Keratinocyte (primary cell): ENCODE measurements at places on chromosomes 1 and 21. TPM values are rescaled to one million over a fixed set of nuclear protein-coding genes. Genes with fewer than 3 reads are reported as not detected.

Gene SYT6
- not detected in 3 replicates for polyA plus RNA-seq

DNA sequence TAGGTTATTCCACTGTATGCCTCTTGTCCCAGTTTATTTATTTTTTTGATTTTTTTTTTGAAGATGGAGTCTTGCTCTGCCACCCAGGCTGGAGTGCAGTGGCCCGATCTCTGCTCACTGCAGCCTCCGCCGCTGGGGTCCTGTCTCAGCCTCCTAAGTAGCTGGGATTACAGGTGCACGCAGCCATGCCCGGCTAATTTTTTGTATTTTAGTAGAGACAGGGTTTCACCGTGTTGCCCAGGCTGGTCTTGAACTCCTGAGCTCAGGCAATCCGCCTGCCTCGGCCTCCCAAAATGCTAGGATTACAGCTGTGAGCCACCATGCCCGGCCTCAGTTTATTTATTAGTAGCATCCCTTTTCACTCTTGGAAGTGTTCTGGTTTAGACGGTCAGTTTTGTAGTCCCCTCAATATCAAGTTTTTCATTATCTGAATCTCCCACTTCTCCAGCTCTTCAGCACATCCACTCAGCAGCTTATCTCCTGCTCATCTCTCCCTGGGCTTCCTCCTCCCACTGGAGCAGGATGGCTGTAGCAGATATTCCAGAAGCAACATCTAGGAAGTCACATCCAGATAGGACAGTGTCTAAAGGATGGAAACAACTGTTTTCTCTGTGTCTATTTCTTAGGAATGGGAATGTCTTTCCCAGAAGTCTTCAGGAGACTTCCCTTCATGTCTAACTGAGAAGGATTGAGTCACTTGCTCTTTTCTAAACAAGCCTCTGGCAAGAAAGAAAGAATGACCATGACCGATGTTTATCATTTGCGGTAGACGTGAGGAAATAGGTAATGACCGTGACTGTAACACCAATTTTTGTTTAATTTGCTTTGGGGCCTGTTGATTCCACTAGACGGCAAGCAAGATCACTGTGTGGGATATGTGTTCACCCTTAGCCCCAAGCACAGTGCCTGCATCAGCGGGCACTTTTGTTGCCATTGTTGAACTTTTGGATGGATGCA is 14.4 kb downstream of the CCDC190 start:
- no peak for DNase-seq

Gene PGM1
- polyA plus RNA-seq, result 34.0 to 38.9 TPM (median 36.3 TPM) in 3 replicates

DNA sequence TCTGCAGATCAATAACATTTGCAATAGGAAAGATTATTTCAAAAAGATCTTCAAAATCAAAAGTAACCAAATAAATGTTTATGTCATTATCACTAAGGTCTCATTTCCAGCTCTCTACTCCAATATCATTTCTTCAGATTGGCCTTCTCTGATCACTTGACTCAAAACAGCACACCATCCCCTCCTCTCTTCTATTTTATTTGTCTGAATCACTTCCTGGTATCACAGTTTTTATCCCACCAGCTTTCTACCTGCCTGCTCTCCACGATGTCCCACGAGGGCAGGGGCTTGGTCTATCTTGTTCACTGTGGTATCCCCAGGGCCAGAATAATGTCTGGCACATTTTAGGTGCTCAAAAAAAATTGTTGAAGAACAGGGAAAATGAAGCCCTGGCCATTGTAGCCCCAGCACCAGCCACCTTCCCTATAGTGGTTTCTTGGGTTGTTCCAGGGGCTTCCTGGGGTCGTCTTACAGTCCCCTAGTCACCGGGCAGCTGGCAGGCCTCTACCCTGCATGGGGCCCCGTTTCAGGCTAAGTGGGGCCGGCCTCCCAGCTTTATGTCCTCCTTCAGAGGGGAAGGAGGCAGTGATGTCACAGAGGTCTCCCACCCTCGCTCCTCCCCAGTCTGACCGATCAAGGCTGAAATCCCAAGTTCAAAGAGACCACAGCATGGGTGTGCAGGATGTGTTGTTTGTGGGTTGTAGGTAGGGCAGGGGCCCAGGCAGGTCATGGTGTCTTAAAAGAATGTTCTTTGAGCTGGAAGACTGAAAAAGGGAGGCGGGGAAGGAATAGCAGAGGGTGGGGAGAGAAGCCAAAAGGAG is 3.5 kb upstream of the PADI1 start:
- DNase-seq, result no peak
